ENCODE measurements at places on chromosomes 7 and 10. TPM values are rescaled to one million over a fixed set of nuclear protein-coding genes. Genes with fewer than 3 reads are reported as not detected.

Gene ZNF862
- 17.6 TPM for total RNA-seq

Gene CDNF
- total RNA-seq: 2.5 TPM

Gene VPS37D
- total RNA-seq: 0.39 TPM

DNA sequence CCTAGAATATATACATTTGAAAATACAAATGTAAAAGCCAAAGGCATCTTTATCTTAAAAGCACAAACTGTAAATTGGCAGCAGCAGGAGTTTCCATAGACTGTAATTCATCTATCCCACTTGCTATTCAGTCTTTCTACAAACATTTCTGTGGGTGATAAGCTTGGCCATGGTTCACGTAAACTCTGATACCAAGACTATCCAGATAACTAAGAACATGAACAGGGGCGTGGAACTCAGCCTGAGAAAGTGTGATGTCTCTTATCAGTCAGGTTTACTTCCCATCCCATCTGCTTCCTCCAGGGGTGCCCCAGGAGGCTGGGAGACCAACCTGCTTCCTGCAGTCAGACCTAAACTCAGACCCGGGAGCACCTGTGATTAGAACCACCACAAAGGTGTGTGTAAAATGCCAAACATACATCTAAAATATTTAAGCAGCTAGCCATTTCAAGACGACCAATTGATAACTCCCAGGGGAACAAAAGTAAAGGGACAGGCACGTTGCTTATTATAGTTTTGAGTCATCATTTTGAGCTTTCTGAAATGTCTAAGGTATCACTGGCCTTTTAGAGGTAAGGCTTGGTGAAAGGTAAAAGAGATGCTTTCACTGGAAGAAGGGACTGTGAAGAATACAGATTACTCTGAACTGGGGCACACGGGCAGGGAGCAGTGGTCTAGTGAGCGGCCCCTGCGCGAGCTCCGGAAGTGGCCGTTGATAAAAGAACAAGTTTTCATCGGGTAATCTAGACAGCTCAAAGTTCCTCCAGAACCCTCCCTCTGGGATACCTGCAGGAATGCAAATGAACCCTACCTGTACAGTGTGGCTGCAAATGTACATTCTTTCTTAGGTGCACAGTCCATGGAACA, 51.5 kb downstream of the RSU1 start:
- peaks cover 18% of the 10 kb centered on the region for H3K4me1 ChIP-seq
- H3K4me3 ChIP-seq: no peak overlapping the region
- no peak overlapping the region for H3K27ac ChIP-seq
- peaks cover 2% of the 10 kb centered on the region for H3K36me3 ChIP-seq

- DNase-seq: peak; percentile 69
- H3K36me3 ChIP-seq: no peaks in the 10 kb centered on the region
- no peak overlapping the region for H3K27ac ChIP-seq
These were observed 43.5 kb downstream of the YKT6 start for GRCh38 chr7:44244282-44244681.

DNA sequence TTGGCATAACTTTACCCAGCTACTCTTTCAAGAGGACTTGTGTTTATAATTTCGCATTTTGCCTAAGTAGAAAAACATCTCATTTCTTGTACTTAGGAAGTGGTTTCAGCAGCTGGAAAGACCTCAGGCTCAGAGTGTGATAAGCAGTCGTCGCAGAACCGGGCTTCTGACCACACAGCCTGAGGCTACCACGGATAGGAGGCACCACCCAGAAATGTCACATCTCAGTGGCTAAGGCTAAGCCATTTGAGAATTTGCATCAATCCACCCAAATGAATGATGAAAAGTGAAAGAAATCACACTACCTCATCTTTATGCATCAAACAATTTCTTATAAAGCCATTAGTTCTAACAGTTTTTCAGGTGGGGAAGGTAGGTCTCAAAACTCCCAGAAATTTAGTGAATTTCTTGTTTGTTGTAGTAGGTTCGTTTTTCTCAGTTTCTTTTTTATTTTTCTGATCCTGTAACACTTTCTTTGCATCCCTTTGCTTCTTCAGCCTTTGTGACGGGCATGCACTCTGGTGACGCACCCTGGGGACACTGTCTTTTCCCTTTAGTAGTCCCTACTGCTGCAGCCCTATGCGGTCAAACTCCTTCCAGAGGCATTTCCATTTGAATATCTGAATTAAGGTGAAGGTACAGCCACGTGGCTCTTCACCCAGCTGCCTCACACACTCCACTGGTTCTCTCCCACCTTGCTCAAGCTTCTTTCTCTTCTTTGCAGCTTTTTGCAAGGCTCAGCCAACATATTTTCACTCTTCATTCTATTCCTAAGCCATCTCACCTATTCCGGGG, 68.5 kb downstream of the MAP3K8 start:
- peaks cover 31% of the 10 kb centered on the region for H3K4me1 ChIP-seq
- no peak overlapping the region for H3K4me3 ChIP-seq
- no peaks in the 10 kb centered on the region for H3K36me3 ChIP-seq
- peaks cover 5% of the 10 kb centered on the region for H3K27me3 ChIP-seq
- no peak overlapping the region for H3K27ac ChIP-seq

- peak overlapping the region; percentile 17 for H3K27ac ChIP-seq
- H3K27me3 ChIP-seq: no peaks in the 10 kb centered on the region
- no peak overlapping the region for H3K4me3 ChIP-seq
- DNase-seq: peak; percentile 18
These were observed 49.1 kb downstream of the SLC37A3 start for GRCh38 chr7:140349144-140349771.

Gene GPC2
- 6.1 TPM for total RNA-seq

DNA sequence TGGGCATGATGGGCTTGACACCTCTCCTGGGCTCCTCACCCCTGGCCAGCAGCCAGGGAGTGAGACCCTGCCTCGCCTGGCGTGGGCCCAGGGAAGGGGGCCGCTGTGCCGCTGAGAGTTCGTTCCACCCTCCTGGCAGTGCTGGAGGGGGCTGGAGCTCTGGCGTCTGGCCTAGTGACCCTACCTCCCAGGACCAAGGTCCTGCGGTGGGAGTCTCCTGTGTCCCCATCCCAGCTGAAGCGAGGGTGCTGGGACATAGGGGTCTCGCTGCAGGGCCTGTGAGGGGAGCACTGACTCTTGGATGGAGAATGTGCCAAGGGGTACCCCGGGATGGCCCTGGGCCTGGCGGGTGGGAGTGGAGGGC, 1.2 kb downstream of the GTF2IRD1 start:
- no peaks in the 10 kb centered on the region for H3K36me3 ChIP-seq
- no peak for DNase-seq
- H3K4me1 ChIP-seq: peaks cover 14% of the 10 kb centered on the region
- H3K4me3 ChIP-seq: peak overlapping the region; percentile 26
- no peaks in the 10 kb centered on the region for H3K27me3 ChIP-seq
